ENCODE measurements at places on chromosomes 12 and 14.

DNA sequence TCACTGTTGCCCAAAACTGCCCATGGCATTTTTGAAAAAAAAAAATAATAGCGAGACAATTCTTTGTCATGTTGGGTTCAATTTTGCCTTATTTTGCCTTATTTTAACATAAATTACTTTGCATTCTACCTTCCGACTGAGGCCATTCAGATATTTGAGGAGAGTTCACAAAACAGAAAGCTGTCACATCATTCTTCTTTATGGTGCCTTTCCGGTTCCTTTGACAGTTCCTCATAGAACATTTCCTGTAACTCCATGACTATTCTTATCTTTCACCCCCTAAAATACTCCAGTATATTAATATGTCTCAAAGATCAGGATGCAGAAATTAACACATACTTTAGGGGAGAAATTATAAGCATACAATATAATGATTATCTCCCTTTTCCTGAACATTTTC, 476.7 kb downstream of the NOVA1 start:
- DNase-seq, result no peak

- no peak for DNase-seq
These were observed 115.7 kb downstream of the BEGAIN start for GRCh38 chr14:100471441-100472093.

DNA sequence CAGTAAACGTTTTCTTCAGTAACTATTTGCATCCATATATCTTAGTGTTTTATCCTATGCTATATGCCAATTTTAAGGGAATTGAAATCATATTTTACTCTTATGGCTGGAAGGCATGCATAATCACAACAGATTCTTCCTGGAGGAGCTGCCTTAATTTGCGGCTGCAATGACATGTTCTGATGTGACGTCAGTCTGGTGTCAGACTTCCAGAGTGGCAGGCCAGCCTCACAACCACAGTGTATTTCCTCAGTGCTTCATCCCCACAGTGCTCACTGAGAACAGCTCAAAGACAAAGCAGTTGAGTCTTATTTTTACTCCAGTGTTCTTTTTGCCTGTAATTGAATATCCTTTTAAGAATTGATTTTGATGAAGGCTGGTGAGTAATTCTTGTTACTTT, 107.1 kb downstream of the PLEKHA5 start:
- DNase-seq, result no peak

- no peak for DNase-seq
These were observed 531.7 kb upstream of the FLRT2 start for GRCh38 chr14:84998216-84998615.

DNA sequence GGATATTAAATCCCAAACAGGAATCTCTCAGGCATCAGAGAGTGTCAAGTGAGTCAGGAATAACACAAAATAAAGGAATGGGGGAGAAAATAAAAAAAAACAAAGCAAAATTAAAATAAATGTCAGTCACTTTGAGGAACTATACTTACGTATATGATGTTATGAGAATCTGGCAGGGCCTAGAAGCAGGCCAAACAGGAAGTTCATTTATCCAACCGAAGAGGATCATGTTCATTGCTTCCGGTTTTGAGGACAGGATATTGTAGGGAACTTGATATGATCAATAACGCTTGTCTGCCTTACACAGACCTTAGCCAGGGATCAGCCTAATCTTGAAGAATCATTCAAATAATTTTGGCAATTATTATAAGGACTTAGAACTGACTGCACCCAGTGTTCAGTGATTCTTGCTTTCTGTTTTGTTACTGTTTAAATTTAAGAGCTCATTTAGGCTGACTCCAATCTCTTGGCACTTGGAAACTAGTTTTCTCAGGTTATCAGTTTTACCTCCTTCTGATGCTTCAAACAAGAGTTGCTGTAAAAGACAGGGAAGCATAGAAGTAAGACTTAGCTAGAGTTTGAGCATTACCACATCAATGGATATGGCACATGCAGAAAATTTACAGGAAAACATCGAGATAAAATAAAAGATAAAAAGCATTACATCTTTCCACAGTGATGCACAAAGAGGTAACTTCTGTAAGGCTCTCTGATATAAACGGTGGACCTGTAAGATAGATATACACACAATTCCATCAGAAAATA, 53.4 kb downstream of the ZFC3H1 start:
- DNase-seq, result no peak

DNA sequence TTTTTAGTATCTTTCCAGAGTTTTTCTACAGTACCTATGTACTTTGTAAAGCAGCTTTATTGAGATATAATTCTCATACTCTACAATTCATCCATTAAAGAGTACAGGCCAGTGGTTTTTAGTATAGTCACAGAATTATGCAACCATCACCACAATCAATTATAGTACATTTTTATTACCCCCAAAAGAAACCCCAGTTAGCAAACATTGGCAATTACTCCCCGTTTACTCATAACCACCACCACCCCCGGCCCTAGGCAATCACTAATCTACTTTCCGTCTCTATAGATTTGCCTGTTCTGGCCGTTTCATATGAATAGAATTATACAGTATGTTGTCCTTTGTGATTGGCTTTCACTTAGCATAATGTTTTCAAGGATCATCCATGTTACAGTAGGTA, 119.8 kb downstream of the KICS2 start:
- DNase-seq, result no peak

DNA sequence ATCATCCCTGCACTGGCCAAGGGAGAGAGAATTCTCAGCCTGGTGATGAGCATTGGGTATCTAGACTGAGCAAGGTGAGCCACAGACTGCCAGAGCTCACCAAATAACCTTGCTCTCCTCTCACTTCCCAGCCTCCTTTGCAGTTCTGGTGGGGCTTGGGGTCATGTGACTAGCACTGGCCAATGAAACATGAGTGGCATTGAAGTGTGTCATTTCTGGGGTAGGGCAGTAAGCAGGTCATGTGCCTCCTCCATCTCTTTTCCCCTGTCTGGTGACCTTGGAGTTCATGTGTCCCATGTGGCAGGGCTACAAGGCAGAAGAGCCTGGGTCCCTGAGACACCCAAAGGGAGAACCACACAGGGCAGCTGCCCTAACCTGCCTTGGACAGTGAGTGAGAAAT, 3.6 kb upstream of the KRT72 start:
- no peak for DNase-seq

DNA sequence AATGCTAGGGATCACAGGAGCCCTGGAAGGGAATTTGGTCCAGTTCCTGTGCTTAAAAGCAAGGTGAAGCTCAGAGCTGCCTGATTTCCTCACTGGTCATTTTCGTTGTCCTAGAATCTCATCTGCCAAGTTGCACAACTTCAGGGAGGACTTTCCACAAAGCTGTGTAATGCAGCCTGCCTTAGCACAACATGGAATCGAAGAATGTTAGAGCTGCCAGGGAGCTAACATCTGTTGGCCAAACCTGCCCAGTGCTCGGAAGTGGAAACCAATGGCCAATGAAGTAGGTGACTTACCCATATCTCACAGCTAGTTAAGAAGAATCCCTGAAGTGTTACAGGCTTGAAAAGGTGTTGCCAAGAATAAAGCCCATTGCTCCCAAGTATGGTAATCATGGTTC, 79.9 kb upstream of the SSTR1 start:
- no peak for DNase-seq

- DNase-seq, result no peak
These were observed 17.3 kb downstream of the BAZ1A start for GRCh38 chr14:34857689-34858449.

- DNase-seq, result no peak
These were observed 380.0 kb downstream of the LRFN5 start for GRCh38 chr14:41986700-41987099.

DNA sequence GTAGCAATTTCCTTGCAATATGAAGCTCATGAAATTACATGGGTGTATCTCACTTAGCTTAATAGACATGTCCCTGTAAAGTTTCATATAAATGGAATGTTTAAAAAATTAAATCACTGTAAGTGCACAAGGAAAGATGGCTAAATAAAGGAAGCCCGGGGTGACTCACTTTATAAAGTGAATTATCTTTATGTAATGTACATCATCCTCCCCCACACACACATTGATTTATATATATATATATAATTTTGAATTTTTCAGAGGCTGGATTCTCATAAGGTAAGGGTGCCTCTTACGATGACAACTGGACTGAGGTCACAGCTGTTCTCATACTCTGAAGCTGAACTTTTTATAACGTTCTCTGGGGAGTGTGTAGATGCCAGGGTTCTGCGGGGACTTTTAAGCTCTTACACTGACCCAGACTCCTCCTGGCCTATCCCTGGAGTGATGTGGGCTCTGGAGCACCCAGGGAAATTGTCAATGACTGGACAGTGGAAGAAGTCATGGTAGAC, 108.7 kb upstream of the HIF1A start:
- DNase-seq, result no peak

GRCh38 chr14:70188659-70189455, at the start of gene SLC8A3:
Gene SLC8A3, minus strand, starts transcription at chr14:70188951. Its CDS starts 20,529 bp downstream, at chr14:70168422.
- DNase-seq, result peak; percentile 33

GRCh38 chr12:724194-724855, 28.1 kb upstream of the WNK1 start:
- DNase-seq, result no peak

DNA sequence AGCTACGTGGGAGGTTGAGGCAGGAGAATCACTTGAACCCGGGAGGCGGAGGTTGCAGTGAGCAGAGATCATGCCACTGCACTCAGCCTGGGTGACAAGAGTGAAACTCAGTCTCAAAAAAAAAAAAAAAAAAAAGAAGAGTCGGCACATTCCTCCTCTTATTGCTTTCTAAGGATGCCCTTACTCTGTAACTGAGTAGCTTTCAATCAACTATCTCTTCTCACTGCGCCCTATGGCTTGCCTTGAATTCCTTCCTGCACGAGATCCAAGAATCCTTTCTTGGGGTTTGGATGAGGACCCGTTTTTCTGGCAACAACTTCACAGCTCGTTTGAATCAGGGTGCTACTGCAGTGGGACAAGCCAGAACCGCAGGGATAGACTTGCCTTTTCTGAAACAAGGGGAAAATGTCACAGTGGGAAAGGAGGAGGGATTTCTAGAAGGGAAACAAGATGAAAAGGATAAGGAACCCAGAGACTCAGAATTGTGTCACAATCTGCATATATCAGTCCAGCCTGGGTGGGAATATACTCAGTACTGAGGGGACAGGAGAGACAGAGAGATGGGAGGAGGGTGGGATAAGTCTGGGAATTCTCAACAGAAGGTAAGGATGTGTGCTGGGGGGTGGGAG, 16.1 kb upstream of the RND1 start:
- peak; percentile 4 for DNase-seq

- DNase-seq, result no peak
These were observed 183.0 kb downstream of the PHETA1 start for GRCh38 chr12:111185889-111186227.

- no peak for DNase-seq
These were observed 17.8 kb downstream of the POMT2 start for GRCh38 chr14:77302926-77303325.

DNA sequence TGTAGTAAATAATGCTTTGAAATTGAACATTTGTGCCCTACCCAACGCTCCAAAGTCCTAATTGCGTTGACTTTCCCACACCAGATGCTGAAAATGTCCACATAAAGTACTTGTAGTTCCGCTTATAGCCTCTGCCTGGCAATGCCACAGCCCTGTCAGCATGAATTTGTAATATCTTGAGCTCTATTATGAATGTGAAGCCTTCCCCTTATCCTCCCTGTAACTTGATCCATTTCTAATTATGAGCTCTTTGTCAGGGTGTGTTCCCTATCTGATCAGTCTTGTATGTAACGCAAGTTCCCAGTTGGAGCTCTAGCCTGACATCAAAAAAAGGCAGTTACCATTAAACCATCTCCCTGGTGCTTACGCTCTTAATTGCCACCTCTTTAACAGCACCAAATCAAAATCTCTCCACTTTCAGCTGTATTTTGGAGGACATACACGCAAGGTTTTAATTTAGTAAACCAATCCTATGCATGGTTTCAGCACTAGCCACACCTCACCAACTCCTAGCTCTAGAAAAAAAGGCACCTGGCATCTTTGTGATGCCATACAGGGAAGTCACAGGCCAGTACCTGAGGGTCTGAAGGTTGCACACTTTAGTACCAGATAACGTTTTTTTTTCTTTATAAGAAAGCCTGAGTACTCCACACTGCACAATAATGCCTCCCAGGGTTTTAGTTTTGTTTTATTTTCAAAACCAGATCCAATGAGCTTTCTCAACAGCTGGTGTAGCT, 69.3 kb downstream of the EEA1 start:
- no peak for DNase-seq

Measured in right lobe of liver (tissue), 6 donors.